ENCODE measurements at places on chromosomes 4 and X. TPM values are rescaled to one million over a fixed set of nuclear protein-coding genes. Genes with fewer than 3 reads are reported as not detected.

GRCh38 chr4:92021203-92021602, 282.6 kb upstream of the GRID2 start:
- DNase-seq: no peak

DNA sequence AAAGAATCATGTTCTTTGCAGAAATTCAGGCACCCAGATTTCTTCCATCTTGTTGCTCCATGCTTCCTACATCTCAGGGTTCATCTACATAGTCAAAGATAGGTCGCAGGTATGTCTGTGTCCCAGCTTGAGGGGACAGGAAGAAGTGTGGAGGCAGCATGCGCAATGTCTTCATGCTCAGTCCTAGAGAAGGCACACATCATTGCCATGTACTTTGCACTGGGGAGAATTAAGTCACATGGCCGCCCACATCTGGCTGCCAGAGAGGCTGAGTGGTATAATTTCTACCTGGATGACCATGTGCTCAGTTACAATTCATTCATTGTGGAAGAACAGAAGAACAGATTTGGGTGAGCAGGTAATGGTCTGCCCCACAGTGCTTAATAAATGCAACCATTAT, 54.1 kb downstream of the GAB1 start:
- no peak for DNase-seq

GRCh38 chr4:22500831-22501714, 14.8 kb downstream of the ADGRA3 start:
- DNase-seq: no peak

The SMIM10 gene
- 1.8 TPM for total RNA-seq

The MAGEC3 gene
- 4.1 TPM for total RNA-seq

GRCh38 chrX:2698604-2699003, 7.5 kb downstream of the CD99 start:
- DNase-seq: no peak

DNA sequence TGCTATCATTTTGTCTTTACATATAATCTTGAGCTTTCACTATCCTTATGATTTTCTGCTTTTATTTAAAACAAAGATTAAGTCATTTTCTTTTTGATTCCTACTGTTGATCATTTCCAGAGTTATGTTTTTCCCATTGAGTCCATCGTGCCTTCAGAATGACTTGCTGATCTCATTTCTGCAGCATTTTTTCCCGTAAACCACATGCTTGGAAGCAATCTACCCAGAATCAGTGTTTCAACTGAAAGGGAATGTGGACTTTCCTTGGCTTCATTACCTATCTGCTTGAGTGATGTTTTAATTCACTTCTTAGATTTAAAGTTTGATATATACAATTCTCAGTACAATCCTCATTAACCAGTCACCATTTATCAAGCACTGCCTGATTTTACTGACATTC, 192.4 kb upstream of the FSTL5 start:
- DNase-seq: no peak

The NONO gene
- 154 TPM for total RNA-seq

DNA sequence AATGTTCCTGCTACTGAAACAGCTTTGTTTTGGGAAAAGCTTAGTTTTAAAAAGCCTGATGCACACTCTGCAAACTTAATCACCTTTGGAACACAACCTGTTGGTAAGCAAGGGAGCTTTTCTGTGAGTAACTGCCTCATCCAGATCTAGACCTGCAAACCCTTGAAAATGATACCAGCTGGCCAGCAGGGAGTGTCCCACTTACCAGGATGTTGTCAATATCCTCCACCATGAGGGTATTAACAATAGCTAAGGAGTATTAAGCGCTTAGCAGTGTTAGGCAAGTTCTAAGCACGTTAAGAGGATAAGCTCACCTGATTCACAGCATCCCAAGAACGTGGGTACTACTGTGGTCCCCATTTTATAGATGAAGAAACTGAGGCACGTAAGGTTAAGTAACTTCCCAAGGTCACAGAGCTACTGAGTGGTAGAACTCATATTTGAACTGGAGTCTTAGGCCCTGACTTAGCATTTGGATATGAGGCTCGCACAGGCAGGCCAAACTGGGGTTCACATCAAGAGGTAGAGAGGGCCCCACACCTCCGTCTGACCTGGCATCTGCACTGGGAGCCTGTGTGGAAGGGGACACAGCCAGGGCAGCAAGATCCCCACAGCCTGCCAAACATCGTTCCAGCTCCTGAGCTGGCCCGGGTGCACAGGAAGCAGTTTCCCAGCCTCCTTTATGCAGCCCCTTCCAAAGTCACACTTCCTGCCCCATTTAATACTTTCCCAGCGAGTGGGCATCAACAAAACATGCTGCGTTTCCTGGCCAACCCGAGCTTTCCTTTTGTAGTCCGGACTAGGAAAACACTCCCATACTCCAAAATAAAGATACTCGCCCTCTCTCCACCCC, 32.7 kb downstream of the IRF2 start:
- DNase-seq: no peak

DNA sequence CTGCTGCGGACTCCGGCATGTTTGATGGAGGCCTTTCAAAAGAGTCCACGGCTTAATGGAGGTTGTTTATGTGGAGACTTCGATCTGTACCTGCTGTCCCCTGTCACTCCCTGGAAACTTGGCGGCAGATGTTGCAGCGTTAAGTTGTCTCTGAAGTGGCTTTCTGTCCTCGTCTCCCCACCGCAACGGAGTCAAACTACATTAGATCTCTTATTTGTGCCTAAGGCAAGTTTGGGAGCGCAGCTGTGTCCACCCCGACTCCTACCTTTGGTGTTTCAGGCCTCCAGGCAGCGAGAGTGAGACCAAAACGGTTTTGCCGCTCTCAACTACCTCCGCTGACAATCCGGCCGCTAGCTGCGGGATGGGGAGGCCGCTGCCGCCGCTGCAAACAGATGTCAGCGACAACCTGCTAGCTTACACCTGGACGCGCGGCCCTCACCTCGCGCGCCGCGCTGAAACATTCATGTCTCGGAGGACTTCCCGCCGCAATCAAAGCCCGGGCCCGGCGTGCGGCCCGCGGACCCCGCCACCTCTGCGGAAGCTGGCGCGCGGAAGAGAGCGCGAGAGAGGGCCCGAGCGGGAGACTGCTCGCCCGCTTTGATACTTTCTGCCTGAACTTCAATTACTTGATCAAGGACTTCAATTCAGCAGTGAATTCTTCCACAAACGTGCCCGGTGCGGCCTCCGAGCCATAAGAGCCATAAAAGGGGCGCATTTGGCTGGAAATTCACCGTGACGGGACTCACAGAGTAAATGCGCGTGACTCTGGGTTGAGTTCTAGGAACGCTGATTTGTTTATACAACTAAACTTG, 108.4 kb downstream of the ANTXR2 start:
- DNase-seq: no peak

- DNase-seq: no peak
Observed at GRCh38 chrX:9390693-9391368, 74.0 kb upstream of the TBL1X start.

- peak; percentile 1 for DNase-seq
Observed at GRCh38 chr4:3296651-3297050, 3.8 kb downstream of the RGS12 start.

The IGFBP7 gene
- total RNA-seq: 188 TPM

DNA sequence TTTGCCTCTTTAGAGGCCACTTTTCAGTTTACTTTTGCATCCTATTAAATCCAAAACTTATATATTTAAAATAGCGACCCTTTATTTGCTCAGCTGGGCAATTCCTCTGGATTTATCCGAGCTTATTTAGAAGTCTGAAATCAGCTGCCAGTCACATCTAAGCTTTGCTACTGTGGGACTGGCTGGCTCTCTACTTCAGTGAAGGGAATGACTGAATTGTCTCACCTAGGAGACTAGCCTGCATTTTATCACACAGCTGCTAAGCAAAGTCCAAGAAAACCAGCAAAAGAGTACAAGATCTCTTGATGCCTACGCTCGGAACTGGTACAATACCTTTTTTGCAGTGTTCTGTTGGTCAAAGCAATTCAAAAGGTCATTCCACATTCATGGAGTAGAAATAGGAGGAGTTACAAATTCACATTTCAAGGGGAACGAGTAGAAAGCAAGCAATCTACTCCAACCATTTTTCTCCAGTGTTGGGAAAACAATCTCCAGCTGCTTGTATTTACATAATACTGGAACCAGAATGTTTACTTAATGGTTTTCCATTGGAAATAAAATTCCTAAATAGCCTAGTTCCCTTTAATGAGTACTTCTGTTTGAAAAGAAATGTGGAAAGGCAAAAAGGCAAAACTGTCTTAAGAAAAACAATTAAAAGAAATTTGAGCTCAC, 160.2 kb downstream of the MAGEB5 start:
- DNase-seq: no peak

The PRRG3 gene
- 16.9 TPM for total RNA-seq

The GUCY2F gene
- total RNA-seq: not detected

The EDA2R gene
- total RNA-seq: 2.2 TPM

The SULT1E1 gene
- total RNA-seq: not detected

DNA sequence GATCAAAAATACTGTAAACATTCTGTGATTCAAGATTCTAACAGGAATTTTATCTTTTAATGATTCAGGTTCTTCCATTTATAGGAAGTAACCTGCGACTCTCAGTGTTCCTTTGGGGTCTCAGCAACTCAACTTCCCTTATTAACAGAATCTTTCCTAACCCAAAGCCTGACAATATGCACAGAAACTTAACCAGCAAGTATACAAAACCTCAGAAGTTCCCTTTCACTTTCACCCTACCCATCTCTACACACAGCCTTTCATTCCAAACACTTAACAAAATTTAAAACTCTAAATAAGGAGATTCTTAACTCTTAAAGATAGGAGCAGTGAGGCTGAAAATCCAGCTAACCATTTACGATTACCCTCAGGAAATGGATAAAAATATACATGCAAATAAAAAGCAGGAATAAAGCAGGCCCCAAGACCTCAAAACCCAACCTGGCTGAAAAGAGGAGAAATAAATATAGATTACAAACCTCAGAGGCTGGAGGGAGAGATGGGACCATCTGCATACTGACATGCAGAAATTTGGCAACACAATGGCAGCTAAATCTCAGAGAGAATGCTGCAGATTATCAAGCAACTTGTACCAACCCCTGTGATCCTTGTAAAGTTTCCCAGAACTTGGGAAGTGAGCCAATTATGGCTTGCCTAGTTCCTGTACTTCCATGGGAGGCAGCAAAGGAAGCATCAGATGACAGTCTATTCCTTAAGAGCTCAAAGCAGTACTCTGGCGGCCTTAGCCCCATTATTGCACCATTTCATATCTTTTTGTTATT, 101.0 kb downstream of the ATP11C start:
- DNase-seq: no peak

DNA sequence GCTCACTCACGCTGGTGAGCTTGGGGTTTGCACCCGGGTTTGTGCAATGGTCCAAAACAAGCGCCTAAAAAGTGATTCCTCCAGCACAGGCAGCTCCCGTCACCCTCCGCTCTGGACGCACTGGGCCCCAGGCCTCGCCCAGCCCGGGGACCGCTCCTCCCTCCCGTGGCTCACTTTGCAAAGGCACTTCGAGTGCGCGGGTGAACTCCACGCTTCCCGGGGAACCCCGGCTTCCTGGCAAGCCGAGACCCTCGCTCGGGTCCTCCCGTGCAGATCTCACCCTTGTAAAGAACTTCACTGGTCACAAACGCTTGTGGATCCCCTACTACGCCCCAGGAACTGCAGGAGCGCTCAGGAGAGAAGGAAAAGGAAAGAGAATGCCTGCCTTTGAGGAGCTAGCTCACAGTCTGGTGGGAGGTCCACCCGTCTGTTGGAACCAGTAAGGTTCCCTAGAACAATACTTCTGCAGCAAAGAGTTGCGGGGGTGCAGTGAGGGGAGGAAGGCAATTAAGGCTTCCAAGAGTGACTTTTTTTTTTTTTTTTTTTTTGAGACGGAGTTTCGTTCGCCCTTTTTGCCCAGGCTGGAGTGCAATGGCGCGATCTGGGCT, at the start of gene CTPS2:
Gene CTPS2 (minus strand): TSS at position 122 of the 608 bp plus-strand sequence. CDS start 9,767 bp downstream, outside the sequence.
- DNase-seq: peak; percentile 16

The HERC5 gene
- 2.4 TPM for total RNA-seq

The P2RY4 gene
- total RNA-seq: 0.59 TPM

- DNase-seq: no peak
Observed at GRCh38 chr4:25207997-25208396, 25.8 kb upstream of the PI4K2B start.

GRCh38 chr4:128570387-128570975, 239.0 kb upstream of the JADE1 start:
- DNase-seq: no peak

DNA sequence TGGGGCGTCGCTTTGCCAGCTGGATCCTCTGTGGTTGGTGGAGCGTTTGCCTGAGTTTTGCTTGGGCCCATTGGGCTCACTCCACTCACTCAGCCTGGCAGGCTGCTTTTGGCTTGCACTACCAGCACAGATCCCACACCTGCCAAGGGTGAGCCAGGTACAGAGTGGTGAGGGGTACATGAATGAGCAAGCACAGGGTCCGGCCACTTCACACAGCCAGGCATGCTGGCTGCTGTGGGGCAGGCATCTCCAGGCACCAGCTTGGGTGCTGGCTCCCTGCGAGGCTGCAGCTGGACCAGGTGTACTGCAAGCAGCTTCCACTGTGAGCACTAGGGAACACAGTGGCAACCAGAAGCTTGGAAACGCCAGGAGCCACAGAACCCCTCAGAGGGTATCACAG, 60.1 kb upstream of the NPNT start:
- no peak for DNase-seq

- DNase-seq: no peak
Observed at GRCh38 chr4:127410644-127411043, 222.1 kb upstream of the INTU start.

- DNase-seq: no peak
Observed at GRCh38 chr4:20084488-20084887, 167.2 kb upstream of the SLIT2 start.

DNA sequence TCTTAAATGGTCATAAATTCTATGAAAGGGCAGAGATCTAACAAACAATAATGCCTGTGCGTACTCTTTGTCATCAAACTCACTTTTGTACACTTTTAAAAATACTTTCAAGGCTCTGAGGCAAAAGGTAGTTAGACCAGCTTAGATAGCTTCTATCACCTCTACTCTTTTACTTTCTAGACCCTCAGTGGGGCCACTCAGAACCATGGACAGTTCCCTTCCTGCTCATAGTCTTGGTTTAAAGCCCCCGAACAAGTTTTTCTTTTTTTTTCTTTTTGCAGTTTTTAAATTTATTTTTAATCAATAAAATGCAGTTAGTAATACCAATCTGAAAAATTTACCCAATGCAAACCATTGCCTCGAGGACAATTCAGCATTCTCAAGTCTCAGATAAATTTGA, 460.5 kb upstream of the CNKSR2 start:
- DNase-seq: no peak

The TENM3 gene
- 75.3 TPM for total RNA-seq

- no peak for DNase-seq
Observed at GRCh38 chr4:139654516-139654915, 11.1 kb upstream of the MGST2 start.

- peak; percentile 81 for DNase-seq
Observed at GRCh38 chrX:65034668-65035445, 58.6 kb upstream of the ZC4H2 start.

DNA sequence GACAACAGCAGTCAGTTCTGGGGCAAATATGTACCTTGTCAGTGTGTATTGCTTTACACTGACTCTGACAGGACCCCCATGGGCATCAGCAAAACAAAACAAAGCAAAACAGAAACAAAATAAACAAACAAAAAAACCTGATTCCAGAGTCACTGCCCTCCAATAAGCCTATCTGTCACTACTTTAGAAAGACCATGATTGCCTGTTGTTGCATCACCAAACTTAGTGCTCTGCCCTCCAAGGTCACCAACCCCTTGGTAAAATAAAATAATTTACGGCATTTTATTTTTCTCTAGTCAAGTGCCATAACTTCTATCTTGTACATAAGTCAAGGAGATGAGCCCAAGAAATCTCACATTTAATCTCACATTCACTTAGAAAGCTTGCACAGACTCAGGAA, 120.9 kb upstream of the ADAMTS3 start:
- DNase-seq: no peak

The CXCL3 gene
- total RNA-seq: 0.53 TPM

Measured in dorsolateral prefrontal cortex (tissue), 122 donors.